HuH-7.5 (cell line): ENCODE measurements at places on chromosomes 6 and 20.

DNA sequence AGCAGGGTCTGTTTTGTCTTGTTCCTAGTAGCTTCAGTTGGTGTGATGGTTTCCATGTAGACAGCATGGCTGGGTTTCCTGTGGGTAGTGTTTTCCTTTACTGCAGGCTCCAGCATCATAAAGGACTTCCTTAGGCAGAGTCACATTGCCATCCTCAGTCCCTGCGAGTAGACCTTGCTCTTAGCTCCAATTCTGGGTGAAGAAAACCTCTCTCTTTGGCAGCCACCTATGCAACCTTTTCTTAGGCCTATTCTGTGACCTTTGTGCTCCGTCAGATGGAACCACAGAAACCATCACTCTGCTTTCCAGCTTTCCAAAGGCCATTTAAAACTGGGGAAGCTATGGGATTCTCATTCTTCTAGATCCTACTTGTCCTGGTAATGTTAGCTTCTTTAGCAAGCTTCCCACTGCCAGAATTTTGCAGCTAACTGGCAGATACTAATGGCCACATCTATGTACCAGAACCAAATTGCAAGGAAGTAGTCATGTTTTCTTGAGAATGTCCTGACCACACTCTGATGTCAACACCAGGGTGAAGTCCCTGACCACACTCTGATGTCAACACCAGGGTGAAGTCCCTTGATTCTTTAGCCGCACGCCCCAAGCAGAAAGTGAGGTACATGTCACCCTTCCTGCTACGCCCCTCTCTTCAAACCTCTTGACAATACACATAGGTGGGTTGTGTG lies 646.6 kb upstream of the HS3ST5 start:
- no peak for DNase-seq

- DNase-seq: no peak
Observed at GRCh38 chr6:45610832-45611231, 233.1 kb upstream of the SUPT3H start.

- no peak for DNase-seq
Observed at GRCh38 chr20:62162765-62163484, 19.4 kb downstream of the SS18L1 start.

DNA sequence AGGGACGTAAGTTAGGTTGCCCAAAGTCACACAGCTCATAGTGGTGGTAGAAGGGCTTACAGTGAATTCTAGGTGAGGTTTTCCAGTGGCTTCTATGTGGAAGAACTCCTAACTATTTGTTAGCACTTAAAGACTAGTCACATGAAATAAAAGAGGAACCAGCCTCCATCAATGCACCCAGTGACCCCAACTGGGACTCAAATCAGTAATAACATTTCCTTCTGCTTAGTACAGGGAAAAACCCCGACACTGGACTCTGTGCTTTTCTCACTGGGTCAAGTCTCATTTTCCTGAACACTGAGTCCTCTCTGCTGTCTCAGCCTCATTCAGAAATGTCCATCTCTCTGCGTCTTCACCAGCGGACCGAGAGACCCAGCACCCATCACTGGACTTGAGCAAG lies 89.2 kb downstream of the SLC22A23 start:
- no peak for DNase-seq

- DNase-seq: no peak
Observed at GRCh38 chr6:69780585-69781178, 16.1 kb downstream of the LMBRD1 start.

- no peak for DNase-seq
Observed at GRCh38 chr6:107719160-107719559, 105.0 kb downstream of the SCML4 start.

GRCh38 chr6:150625927-150626326 lies 26.2 kb downstream of the PLEKHG1 start:
- no peak for DNase-seq

DNA sequence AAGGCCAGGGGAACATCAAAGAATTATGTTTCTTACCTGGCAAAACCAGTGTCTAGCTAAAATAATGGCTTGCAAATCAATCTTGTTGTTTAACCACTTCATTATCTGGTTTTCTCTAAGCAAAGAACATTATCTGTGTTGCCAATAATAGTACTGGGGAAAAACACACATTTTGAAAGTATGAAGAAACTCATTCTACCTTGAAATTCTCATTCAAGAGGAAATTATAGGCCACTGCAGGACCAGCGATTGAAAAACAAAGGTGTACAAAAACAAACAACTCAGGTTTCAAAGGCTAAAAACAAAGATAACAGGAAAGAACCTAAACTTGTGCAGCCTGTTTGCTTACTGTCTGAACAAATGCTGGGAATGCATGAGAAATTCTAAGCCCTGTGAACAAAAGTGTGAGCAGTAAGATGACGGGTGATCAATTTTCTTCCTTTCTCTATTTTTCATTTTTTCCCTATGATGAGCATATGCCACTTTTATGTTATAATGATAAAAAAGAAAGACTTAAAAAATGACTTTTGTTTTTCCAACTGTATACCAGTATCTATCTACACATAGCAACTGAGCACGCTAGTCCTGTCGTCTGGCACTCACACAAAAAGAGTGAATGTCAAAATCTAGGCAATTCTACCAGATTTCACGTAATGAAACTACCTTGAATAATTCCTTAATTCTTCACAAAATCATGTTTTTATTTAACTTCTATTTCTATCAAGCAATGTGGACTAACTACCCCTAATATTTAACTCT lies 117.9 kb downstream of the SGK1 start:
- DNase-seq: peak; percentile 46

GRCh38 chr6:1552296-1552761 lies 57.4 kb upstream of the FOXC1 start:
- peak; percentile 22 for DNase-seq

DNA sequence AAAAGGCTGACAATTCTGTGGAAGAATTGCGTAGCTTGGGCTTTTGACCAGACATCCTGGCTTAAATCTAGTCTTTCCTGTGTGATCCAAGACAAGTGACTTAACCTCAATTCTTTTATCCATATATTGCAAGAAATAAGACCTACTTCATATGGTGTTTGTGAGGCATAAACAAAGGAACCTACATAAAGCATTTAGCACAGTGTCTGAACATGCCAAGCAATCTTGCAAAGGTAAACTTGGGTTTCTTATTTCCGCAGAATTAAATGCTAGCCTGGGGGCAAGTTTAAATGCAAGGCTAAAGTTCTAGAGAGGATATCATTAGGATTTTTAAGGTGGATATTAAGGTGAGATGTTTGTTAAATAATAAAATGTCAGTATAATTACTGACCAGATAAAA lies 47.9 kb downstream of the HDDC2 start:
- DNase-seq: no peak

GRCh38 chr6:102749210-102749971 lies 1355.9 kb downstream of the GRIK2 start:
- no peak for DNase-seq

DNA sequence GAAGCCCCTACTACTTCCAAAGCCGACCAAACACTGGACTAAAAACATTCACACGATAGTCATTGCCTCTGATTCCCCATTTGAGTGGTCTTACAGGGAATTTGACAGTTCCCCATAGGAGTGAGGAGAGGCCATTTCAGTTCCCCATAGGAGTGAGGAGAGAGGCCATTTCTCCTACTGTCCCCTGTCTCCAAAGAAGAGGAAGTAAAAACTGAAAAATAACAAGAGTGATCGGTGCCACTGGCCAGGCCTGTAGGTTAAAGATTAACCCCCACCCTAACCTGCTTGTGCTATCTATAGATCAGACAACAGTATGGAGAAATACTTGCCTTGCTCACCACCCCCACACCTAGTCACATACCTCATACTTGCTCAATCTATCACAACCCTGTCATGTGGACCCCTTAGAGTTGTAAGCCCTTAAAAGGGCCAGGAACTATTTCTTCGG lies 204.0 kb upstream of the MOCS1 start:
- DNase-seq: peak; percentile 38

- DNase-seq: no peak
Observed at GRCh38 chr6:19269341-19269898, 567.8 kb upstream of the ID4 start.

GRCh38 chr6:105966481-105966880 lies 119.7 kb upstream of the PRDM1 start:
- no peak for DNase-seq

- no peak for DNase-seq
Observed at GRCh38 chr6:137416376-137417109, 77.7 kb downstream of the OLIG3 start.

DNA sequence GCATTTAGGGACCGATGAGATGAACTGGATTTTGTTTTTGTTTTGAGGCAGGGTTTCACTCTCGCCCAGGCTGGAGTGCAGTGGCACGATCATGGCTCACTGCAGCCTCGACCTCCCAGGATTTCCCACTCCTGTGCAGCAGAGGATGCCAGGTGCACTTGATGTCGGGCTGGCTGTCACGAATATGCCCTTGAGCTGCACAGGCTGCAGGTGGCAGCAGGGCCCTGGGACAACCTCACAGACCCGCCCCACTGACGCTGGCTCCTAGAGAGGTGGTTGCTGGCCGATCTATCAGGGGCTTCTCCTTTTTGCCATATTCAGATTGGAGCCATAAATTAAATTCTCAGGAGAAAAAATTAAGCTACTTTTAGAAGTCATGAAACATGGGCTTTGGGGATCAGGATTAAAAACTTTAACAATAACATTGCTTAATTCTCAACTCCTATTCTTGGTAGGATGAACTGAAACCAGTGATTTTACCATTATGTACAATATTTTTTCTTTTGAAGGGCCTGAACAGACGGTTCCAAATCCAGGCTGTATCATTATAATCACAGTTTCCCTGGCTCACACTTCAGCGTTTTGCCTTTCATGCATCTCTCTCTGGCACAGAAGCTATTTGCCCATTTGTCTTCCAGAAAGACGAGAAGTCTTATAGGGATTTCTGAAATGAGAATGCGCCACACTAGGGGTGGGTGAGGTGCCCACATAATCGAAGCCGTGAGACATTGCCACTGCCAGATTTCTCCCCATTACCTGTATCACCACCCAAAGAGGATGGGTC lies 32.4 kb downstream of the NQO2 start:
- no peak for DNase-seq

DNA sequence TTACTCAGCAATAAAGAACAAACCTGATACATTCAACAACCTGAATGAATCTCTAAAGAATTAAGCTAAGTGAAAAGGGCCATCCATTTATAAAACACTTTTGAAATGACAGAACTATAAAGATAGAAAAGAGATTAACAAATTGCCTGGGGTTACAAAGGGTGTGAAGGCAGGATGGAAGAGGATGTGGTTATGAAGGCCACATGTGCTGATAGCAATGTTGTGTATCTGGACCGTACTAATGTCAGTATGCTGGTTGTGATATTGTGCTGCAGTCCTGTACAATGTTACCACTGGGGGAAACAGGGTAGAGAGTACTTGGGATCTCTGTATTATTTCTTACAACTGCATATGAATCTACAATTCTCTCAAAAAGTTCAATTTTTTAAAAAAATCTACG lies 36.4 kb downstream of the ELOVL5 start:
- no peak for DNase-seq

DNA sequence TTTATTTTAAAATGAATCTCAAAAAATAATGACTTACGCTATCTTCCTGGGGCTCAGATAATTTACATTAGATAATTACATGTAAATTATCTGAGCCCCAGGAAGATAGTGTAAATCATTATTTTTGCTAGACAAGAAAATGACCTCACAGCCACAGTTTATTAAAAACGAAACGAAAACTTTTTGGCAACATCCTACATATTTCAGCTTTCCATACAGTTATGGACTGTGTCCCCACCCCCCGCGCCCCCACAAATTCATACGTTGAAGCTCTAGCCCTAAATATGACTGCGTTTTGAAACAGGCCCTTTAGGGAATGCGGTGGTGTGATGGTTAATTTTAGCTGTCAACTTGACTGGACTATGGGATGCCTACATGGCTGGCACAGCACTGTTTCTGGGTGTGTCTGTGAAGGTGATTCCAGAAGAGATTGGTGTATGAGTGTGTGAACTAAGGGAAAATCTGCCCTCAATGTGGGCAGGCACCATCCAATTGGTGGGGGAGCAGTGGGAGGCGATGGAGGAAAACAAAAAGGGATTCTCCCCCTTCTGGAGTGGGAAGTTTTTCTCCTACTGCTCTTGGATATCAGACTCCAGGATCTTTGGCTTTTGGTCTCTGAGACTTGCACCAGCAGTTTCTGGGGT lies 52.6 kb downstream of the TRPC4AP start:
- no peak for DNase-seq

- no peak for DNase-seq
Observed at GRCh38 chr20:33423141-33423834, 20.3 kb downstream of the SNTA1 start.

GRCh38 chr20:62312662-62312977 lies 9.8 kb downstream of the ADRM1 start:
- DNase-seq: no peak

GRCh38 chr6:96563853-96564252 lies 925 bp downstream of the FHL5 start:
- DNase-seq: no peak
